MM.1S (cell line): ENCODE measurements at places on chromosomes 6 and 20.

DNA sequence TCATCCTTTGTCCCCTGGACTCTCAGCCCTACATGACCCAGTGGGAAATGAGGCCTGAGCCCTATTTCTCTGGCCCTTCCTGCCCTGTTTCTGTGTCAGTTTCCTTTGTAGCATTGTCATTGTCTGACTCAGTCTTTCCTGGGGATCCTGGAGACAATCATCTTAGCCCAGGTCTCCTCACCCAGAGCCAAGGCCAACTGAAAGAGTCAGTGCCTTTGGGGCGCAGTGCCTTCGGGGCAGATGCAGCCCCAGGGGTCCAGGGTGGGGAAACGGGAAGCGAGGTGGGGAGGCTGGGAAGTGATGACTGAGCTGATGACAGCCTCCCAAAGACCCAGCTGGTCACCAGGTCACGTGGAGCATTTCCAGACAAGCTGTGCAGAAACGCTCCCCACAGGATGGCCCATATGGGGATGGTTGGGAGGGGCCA lies 93.3 kb upstream of the SULF2 start:
- no peaks in the 10 kb centered on the region for H3K27me3 ChIP-seq
- no peaks in the 10 kb centered on the region for H3K4me1 ChIP-seq
- no peak for DNase-seq

DNA sequence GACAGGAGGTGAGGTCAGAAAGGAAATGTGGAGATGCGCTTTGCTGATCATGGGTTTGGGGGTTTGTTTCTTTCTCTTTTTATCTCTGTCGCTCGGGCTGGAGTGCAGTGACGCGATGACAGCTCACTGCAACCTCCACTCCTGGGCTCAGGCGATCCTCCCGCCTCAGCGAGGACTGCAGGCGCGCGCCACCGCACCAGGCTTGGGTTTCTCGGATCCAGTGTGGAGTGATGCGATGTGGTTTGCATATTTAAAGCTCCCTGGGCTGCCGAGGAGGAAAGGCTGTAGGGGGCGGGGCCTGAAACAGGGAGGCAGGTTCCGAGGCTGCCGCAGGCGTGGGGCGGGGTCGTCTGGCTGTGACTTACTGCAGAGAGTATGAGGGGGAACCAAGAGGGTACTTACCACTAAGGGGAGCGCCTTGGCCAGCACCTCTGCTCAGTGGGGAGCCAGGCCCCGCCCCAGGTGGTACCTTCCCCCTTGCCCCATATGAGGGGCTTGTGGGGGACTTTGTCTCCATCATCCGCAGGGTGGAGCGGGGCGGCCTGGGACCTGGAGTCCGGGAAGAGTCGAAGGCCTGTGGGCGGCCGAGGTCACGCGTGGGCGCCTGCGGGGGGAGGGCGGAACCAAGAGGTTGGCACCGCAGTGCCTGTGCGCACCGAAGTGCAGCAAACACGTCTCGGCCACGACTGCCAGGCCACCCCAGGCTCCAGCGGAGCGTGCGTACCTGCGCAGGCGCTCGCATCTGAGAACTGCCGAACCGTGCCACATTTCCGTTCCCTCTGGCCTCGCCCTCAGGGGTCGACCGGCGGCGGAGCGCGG lies 12.7 kb upstream of the BAK1 start:
- DNase-seq, result no peak
- H3K27ac ChIP-seq, result no peak overlapping the region
- no peaks in the 10 kb centered on the region for H3K36me3 ChIP-seq
- no peaks in the 10 kb centered on the region for H3K27me3 ChIP-seq

DNA sequence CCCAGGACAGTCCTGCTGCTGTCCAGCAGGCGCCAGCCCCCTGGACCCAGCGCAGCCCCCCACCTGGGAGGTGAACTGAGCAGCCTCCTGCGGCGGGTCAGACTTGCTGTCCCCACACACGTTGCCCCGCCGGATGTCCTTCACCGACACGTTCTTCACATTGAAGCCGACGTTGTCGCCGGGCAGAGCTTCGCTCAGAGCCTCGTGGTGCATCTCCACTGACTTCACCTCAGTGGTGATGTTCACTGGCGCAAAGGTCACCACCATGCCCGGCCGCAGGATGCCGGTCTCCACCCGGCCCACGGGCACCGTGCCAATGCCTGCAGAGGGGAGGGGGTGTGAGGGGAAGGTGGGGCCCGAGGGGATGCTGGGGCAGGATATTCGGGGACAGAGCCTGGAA lies 8.5 kb downstream of the EEF1A2 start:
- no peaks in the 10 kb centered on the region for H3K36me3 ChIP-seq
- no peaks in the 10 kb centered on the region for H3K4me1 ChIP-seq
- no peak overlapping the region for H3K4me3 ChIP-seq
- no peak for DNase-seq
- peaks cover 72% of the 10 kb centered on the region for H3K27me3 ChIP-seq

- H3K36me3 ChIP-seq, result no peaks in the 10 kb centered on the region
- no peaks in the 10 kb centered on the region for H3K27me3 ChIP-seq
- no peak overlapping the region for H3K27ac ChIP-seq
- no peaks in the 10 kb centered on the region for H3K4me1 ChIP-seq
Measured at GRCh38 chr6:149384464-149384863, 15.6 kb upstream of the SUMO4 start.

- peak; percentile 53 for DNase-seq
- H3K27me3 ChIP-seq, result no peaks in the 10 kb centered on the region
Measured at GRCh38 chr6:119148098-119148824, 69.8 kb upstream of the FAM184A start.

- H3K4me1 ChIP-seq, result peaks cover 81% of the 10 kb centered on the region
- no peaks in the 10 kb centered on the region for H3K36me3 ChIP-seq
- no peaks in the 10 kb centered on the region for H3K27me3 ChIP-seq
- DNase-seq, result peak; percentile 87
- H3K4me3 ChIP-seq, result peak overlapping the region; percentile 47
- peak overlapping the region; percentile 98 for H3K27ac ChIP-seq
Measured at GRCh38 chr6:45710304-45710821, 305.3 kb downstream of the CLIC5 start.

- H3K4me1 ChIP-seq, result peaks cover 29% of the 10 kb centered on the region
- H3K27ac ChIP-seq, result no peak overlapping the region
- H3K4me3 ChIP-seq, result no peak overlapping the region
- H3K36me3 ChIP-seq, result no peaks in the 10 kb centered on the region
- no peaks in the 10 kb centered on the region; the same call in 1 of the 2 replicates for H3K27me3 ChIP-seq
- no peak for DNase-seq
Measured at GRCh38 chr6:45554591-45554990, 176.9 kb upstream of the SUPT3H start.

GRCh38 chr20:56995635-56996075 lies 270.8 kb downstream of the BMP7 start:
- no peaks in the 10 kb centered on the region for H3K27me3 ChIP-seq
- peaks cover 21% of the 10 kb centered on the region for H3K4me1 ChIP-seq
- 0 out of 2 replicates have a peak overlapping the region, but pooled peaks have one; percentile 27 for H3K4me3 ChIP-seq
- peak; percentile 56 for DNase-seq
- no peak overlapping the region for H3K27ac ChIP-seq

GRCh38 chr6:13965582-13966127 lies 40.9 kb downstream of the RNF182 start:
- no peaks in the 10 kb centered on the region for H3K4me1 ChIP-seq
- no peak overlapping the region for H3K4me3 ChIP-seq
- H3K27ac ChIP-seq, result no peak overlapping the region
- H3K36me3 ChIP-seq, result no peaks in the 10 kb centered on the region

- no peak overlapping the region for H3K4me3 ChIP-seq
- H3K27me3 ChIP-seq, result peaks cover 6% of the 10 kb centered on the region; the same call in 1 of the 2 replicates
- no peaks in the 10 kb centered on the region for H3K36me3 ChIP-seq
- DNase-seq, result no peak
- H3K4me1 ChIP-seq, result no peaks in the 10 kb centered on the region
- H3K27ac ChIP-seq, result no peak overlapping the region
Measured at GRCh38 chr20:58531657-58532056, 16.5 kb upstream of the APCDD1L start.

DNA sequence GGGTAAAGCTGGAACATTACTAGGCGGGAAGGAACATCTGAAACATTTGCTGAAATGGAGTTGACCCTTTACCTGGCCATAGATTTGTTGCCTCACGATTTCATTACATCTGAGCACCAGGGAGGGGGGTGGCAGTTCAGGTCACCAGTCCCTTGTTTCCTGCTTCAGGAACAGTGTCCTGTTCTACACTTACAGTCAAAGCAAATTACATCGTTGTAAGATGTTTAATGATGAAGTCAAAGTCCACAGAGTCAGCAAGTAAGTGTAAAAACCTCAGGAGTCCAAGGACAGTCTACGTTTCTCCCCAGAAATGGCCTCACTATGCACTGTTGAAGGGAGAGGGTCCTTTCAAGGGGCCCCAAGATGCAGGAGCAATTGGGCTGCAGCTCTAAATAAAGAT lies 8.9 kb upstream of the MICB start:
- no peak overlapping the region for H3K4me3 ChIP-seq
- DNase-seq, result no peak
- H3K27ac ChIP-seq, result no peak overlapping the region
- H3K4me1 ChIP-seq, result peaks cover 5% of the 10 kb centered on the region; the same call in 1 of the 2 replicates
- no peaks in the 10 kb centered on the region for H3K36me3 ChIP-seq

DNA sequence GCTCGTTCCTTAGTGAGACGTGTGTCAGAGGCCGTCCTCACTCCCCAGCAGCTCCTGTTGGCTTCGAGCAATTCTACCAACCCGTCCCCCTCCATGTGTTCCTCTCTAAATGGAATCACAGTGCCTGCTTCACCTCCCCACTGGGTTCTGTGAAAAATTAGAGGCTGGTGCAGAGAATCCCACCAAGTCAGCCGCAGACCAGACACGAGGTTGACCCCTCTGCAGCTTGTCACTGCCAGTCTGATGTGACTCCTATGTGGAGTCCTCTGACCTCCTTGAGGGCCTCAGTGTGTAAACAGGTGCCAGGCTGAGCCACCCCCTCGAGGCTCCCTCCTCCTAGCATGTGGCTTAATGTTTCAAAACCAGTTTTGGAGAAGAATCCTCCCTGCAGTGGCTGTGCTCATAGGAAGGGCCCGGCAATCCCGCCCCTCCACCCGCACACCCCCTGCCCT lies 12.6 kb upstream of the IRF4 start:
- H3K4me3 ChIP-seq, result no peak overlapping the region
- no peaks in the 10 kb centered on the region for H3K27me3 ChIP-seq
- H3K4me1 ChIP-seq, result peaks cover 12% of the 10 kb centered on the region
- H3K27ac ChIP-seq, result no peak overlapping the region

DNA sequence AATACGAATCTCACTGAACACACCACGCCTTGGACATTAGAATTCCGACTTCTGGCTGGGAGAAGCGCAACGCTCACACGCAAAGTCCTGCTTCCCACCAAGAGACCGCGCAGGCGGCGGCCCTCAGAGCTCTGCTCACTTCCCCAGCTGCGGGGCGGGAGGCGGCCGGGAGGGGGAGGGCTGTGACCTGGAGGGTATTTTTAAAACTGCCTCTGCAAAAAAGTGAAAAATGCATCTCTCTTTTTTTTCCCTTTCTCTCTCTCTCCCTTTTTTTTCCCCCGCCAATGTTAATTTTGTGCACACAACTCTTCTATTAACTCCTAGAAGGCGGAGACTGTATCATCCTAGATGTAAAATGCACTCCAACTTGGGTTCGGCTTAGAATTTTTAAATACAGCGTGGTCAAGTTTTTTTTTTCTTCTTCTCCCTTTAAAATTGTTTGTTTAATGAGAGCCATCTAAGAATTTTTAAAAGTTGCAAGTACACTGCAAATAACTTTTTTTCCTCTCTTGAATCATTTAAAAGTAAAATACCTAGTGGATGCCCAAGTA lies 66.4 kb downstream of the STX11 start:
- no peaks in the 10 kb centered on the region for H3K27me3 ChIP-seq
- H3K4me1 ChIP-seq, result peaks cover 4% of the 10 kb centered on the region; the same call in 1 of the 2 replicates
- peak overlapping the region; percentile 69 for H3K4me3 ChIP-seq
